SJCRH30 (cell line): ENCODE measurements at places on chromosomes 3 and 15.

- no peak for DNase-seq
Measured at GRCh38 chr15:68341760-68342725, 64.5 kb downstream of the FEM1B start.

GRCh38 chr3:13141991-13142412 is 68.8 kb upstream of the IQSEC1 start:
- peak; percentile 60 for DNase-seq

- DNase-seq, result no peak
Measured at GRCh38 chr3:10292505-10293419, at the start of gene GHRL. Gene GHRL (minus strand): TSS chr3:10292947. CDS start chr3:10290180, 2,767 bp downstream.

GRCh38 chr3:21645121-21645897 is 105.7 kb downstream of the ZNF385D start:
- peak; percentile 41 for DNase-seq

DNA sequence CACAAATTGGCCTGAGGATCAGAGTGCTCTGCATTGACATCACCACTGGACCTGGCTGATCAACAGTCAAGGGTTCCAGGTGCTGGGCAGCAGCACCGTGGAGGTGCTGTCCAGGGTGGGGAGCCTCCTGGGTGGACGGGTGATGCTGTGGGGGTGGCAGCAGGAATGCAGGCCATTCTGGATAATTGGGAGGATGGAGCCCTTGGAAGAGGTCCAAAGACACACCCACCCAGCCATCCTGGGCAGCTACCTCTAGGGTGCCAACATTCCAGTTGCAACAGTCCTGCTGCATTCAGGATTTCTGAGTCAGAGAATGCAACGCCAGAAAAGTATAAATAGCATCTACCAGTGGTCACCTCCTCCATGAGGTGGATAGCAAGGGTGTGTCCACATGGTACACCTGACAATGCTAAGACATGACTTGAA is 26.8 kb downstream of the STARD5 start:
- no peak for DNase-seq

- DNase-seq, result no peak
Measured at GRCh38 chr3:30583973-30584372, 22.4 kb upstream of the TGFBR2 start.

GRCh38 chr15:64536244-64536836 is 76.0 kb downstream of the ZNF609 start:
- peak; percentile 20 for DNase-seq

DNA sequence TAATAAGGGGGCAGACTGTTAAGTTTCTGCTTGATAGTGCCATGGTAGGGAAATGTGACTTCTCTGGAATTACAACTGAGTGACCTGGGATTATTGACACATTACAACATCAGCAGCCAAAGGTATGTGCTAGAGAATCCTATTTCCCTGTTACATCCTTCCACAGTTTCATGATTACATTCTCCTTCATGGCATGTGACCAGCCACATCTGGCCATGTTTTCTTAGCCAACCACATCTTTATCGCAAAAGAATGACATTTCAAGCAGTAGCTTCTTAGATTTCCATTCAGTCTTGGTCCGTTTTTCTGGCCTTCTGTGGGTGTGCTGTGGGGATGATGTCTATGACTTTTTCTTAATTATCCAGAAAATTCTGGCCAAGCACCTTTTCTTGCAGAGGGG is 45.4 kb upstream of the CTDSPL start:
- no peak for DNase-seq

- no peak for DNase-seq
Measured at GRCh38 chr15:68227643-68228142, 1.8 kb downstream of the CLN6 start.

GRCh38 chr15:73957276-73957675 is 31.0 kb downstream of the LOXL1 start:
- peak; percentile 1 for DNase-seq

DNA sequence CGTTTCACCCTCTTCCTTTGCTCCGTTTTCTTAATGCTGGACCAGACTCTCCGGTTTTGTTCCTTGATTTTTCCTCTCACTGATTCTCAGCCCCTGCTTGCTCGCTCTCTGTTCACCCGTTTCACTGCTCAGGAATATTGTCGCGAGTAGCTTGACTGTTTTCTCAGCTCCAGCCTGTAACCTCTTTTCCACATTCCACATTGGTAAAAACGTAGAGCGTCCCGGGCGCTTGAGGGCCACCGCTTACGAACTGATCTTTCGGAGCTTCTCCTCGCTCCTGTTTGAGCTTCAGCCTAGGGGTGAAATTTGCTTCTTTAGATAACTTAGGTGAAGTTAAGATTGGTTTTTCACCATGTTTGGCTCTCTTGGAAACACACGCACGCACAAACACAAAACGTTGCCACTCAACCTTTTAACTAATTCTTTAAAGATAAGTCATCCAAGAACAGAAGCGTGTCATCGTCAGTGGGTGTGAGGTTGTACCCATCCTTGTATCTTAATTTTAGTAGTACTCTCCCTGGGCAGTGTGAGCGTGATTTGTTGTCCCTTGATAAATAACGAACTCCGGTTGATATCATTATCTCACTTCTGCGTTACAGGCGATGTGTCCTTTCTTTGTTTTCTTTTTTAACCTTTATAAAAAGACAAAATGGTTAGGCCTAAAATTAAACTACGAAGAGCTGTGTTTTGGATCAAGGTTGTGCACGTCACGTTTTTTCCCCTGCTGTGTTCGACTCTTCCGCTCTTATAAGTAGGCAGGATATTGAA is 1.0 kb downstream of the PAK2 start:
- peak; percentile 64 for DNase-seq

GRCh38 chr3:14810070-14810791 is 8.5 kb upstream of the FGD5 start:
- DNase-seq, result no peak

GRCh38 chr3:31815631-31816440 is 165.2 kb downstream of the OSBPL10 start:
- no peak for DNase-seq

- DNase-seq, result peak; percentile 27
Measured at GRCh38 chr3:160001148-160001760, 12.6 kb downstream of the IL12A start.

DNA sequence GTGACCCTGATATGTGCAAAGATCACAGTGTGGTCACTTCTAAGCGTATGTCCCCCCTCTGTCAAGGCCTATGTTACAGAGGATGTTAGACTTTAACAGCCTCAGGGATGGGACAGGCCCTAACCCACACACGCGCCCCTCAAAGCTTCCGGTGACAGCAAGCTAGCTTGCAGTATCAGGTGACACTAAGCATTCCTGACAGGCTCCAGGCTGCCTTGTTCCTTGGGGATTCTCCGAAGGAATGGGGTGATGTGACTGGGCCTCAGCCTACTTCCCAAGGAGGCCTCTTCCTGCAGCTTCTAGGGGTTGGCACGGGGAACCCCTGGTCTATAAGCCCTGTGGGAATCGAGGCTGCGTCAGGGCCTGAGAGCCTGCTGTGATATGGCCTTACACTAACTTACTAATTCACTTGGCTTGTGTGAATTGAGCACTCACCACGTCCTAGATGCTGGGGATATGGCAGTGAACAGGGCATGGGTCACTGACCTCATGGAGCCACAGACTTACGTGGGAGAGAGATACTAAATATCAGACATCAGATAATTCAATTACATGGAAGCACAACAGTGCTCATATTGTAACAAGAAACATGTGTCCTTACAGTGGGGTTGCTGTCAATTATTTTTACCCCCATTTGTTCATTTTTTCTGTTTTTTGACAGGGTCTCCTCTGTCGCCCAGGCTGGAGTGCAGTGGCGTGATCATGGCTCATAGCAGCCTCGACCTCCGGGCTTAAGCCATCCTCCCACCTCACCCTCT is 11.4 kb upstream of the SPTBN5 start:
- DNase-seq, result peak; percentile 59

- no peak for DNase-seq
Measured at GRCh38 chr3:139636511-139636910, 41.3 kb downstream of the NMNAT3 start.

DNA sequence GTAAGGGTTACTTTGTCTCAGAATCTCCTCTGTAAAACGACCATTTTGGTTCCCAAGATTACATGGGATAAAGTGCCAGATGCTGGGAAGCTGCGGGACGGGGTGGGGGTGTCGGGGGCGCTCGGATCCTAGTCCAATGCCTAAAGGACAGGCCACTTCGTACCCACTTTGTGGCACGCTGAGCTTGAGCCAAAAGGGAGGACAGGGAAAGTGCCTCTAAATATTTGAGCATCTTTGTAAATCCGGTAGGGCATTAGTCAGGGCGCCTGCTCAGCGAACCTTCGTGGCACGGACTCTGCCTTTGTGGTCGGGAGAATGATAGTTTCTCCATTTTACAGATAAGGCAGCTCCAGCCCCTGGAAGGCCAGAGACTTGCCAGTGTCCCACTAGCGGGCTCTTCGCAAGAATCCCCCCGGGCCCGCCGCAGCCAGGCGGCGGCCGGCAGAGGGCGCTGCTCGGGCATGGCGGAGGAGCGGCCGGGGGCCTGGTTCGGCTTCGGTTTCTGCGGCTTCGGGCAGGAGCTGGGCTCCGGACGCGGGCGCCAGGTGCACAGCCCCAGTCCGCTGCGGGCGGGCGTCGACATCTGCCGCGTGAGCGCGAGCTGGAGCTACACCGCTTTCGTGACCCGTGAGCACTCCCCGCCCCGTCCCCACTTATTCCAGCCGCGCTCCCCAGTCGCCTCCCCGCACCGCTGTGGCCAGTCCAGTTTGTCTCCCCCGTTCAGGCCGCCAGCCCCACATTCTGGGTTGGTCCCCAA is 1.8 kb downstream of the RCCD1 start:
- DNase-seq, result no peak

GRCh38 chr15:52057996-52058395 is 39.0 kb downstream of the MAPK6 start:
- DNase-seq, result no peak

DNA sequence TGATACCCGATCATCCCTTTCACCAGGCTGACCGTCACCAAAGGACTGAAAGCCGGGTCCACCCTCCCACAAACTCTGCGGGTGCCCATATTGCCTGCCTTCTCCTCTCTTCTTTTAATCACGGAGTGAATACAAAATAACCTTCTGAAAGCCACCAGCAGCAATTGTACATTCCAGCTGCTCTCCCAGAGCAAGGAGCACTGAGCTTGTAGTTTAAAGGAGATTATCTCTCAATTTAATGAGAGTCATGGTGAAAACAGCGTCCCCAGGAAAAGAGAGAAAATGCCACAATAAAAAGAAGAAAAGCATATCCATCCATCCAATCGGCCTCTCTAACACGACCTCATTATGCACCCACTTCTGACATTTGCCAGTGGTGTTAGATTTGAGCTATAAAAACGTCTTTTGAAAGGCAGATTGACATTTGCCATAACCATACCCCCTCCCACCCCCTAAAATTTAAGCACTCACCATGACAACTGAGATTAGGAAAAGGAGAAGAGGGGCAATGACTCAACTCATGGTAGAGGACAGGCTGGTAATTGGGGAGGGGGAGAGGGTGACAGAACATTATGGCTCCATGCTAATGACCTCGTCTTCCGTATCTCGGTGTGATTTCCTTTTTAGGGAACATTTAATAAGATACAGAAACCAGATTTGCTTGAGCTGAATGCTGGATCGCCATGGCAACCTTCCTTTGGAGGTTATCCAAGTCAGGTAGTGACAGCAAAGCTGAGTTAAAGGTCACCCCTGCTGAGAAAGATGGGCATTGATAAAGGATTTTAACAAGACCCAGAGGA is 106.2 kb downstream of the ST8SIA2 start:
- DNase-seq, result no peak

- DNase-seq, result no peak
Measured at GRCh38 chr15:49721621-49722020, 100.8 kb downstream of the DTWD1 start.

DNA sequence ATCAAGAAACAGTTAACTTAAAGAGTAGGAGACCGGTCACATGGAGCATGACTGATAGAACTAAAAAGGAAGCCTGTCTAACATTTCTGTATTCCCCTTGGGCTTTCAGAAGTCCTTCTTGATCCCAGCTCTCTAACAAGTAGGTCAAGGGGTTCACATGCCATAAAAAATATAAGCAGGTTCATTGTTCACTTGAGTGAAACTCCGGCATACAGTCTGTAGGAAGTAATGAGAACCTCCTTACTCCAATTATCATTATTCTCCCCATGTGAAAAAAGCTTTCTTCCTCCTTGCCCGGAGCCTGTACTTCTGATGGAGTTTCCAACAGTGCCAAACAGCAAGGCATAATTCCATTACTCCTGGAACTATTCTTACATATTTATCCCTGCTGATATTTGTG is 242.8 kb upstream of the CNTN4 start:
- no peak for DNase-seq

DNA sequence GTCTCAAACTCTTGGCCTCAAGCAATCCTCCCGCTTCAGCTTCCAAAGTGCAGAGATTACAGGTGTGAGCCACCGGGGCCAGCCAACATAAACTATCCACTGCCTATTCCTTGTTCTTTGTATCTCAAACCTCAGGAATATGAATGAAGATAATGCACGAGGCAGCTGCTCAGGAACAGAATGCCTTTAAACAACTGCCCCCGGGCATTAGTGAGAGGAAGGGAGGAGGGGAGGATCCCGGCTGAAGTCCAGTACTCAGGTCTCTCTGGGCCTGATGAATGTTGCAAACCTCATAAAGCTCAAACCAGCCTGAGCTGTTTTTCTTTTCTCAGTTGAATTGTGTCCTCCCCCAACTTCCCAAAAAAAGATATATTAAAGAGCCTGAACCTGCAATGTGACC is 26.9 kb upstream of the MTMR14 start:
- peak; percentile 62 for DNase-seq

GRCh38 chr3:36906504-36907149 is 38.2 kb downstream of the TRANK1 start:
- DNase-seq, result no peak

GRCh38 chr15:66820481-66821176 is 118.6 kb downstream of the SMAD6 start:
- no peak for DNase-seq

DNA sequence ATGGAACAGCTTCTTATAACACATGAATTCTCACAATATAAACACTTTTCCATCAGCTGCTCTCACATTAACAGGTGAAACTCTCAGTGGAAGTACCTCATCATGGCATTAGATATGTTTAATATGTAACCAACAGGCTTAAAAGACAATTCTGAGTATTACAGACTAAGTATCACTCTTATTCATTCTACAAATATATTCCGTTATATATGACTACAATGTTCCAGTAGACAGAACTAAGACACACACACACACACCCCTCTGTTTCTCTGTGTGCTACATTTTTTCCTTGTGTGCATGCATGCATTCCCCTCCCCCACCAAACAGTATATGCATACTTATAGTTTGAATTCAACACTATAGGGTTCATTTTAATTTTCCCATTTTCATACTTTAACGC is 32.4 kb downstream of the MRPL3 start:
- DNase-seq, result no peak
